Astrocyte of the hippocampus (primary cell): ENCODE measurements at places on chromosomes 4 and X.

DNA sequence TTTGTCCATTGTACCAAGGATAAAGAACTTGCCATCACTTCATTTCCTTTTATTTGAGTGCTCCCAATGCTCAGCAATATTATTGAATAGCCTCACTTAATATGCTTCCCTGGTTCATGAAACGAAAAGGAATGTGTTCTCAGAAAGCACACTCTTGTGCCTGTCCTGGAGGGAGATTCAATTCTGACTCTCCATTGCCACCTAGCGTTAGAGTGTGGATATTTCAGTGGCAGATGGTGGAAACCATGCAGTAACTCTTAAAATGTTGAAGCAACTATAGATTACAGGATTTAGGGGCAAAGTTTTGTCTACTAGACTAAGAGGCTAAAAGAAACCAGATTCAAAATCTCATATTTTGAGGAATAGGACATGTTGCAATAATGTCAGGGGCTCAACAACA lies 36.0 kb downstream of the GAB3 start:
- peak; percentile 69 for DNase-seq

DNA sequence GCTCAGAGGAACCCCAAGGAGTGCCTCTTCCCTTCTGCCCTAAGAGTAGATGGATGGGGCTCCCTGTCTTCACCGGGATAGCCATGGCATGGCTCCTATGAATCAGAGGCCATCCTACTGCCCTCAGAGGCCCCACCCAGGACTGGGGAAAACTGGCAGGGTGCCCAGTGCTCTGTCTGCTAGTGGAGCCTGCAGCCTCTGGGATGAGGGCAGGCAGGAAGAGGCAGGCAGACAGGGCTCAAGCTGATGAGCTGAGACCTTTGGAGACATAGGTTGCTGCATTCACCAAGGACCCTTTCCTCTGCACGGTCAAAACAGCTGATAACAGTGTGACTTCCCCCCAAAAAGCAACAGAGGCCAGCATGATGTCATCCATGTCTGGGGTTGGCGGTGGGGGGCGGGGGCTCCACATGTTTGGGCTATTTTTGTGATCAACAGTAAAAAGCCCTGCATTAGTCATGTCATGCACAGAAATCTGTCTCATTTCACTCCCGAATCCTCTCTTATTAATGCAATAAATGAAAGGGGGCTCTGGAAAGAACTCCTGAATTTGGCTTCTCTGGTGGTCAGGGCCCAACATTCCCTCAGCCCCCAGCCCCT lies 207.6 kb upstream of the MAMLD1 start:
- DNase-seq = peak; percentile 47

- DNase-seq = no peak
Measured at GRCh38 chr4:87644286-87644685, 5.8 kb upstream of the DMP1 start.

GRCh38 chr4:186939766-186940165 lies 216.1 kb upstream of the FAT1 start:
- DNase-seq = no peak

- no peak for DNase-seq
Measured at GRCh38 chrX:77802201-77802600, 16.2 kb upstream of the ATRX start.

DNA sequence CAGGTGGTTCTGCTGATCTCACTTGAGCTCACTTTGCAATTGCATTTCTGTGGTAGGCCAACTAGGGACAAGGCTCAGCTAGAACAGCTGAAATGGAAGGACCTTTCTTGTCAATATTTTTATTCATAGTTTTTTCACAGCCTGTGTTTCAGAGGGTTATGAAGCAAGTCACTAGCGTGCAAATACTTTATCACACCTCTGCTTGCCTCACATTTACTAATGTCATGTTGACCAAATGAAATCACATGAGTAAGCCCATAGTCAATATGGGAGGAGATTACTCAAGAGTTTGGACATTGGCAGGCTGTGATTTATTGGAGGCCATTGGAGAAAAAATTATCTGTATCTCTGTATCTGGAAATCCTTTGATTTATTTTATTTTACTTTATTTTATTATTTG lies 628.3 kb upstream of the EPHA5 start:
- DNase-seq = no peak
